Tongue (tissue), 3 donors: ENCODE measurements at places on chromosomes 1 and 21. TPM values are rescaled to one million over a fixed set of nuclear protein-coding genes. Genes with fewer than 3 reads are reported as not detected.

YBEY gene
- 10.9 TPM for total RNA-seq

SRM gene
- total RNA-seq = 25.7 TPM

TMOD4 gene
- total RNA-seq = 28.3 TPM

C1orf50 gene
- 5.9 TPM for total RNA-seq

ADGRB2 gene
- total RNA-seq = 7.9 TPM

RASSF5 gene
- 12.8 TPM for total RNA-seq

CELA2B gene
- 0.41 TPM for total RNA-seq

SGIP1 gene
- 2.6 TPM for total RNA-seq

PAQR6 gene
- 1.0 TPM for total RNA-seq

RPL11 gene
- 1,184 TPM for total RNA-seq

C1QA gene
- total RNA-seq = 15.8 TPM

ERICH3 gene
- total RNA-seq = not detected

PLPPR5 gene
- 2.2 TPM for total RNA-seq

FPGT gene
- 31.1 TPM for total RNA-seq

ZNF683 gene
- total RNA-seq = not detected

SPATA46 gene
- not detected for total RNA-seq

SLC5A9 gene
- not detected for total RNA-seq

GUCA2A gene
- not detected for total RNA-seq

NBPF11 gene
- 10.4 TPM for total RNA-seq

ERMAP gene
- 14.1 TPM for total RNA-seq

PDE9A gene
- total RNA-seq = 9.8 TPM

OR2AK2 gene
- total RNA-seq = not detected

C1orf53 gene
- not detected for total RNA-seq

RTCA gene
- total RNA-seq = 30.6 TPM

CHRM3 gene
- 6.1 TPM for total RNA-seq

INAVA gene
- 11.7 TPM for total RNA-seq

SELL gene
- total RNA-seq = 4.3 TPM

SFN gene
- 66.7 TPM for total RNA-seq

LCE1A gene
- not detected for total RNA-seq

CRP gene
- total RNA-seq = not detected

OR2T34 gene
- not detected for total RNA-seq

NEXN gene
- 70.8 TPM for total RNA-seq
